ENCODE measurements at places on chromosomes 13 and 19.

GRCh38 chr19:35442091-35442490 is 6.0 kb upstream of the FFAR2 start:
- peaks cover 25% of the 10 kb centered on the region for H3K4me1 ChIP-seq
- no peak overlapping the region for H3K27ac ChIP-seq
- H3K27me3 ChIP-seq = peaks cover 11% of the 10 kb centered on the region
- DNase-seq = no peak
- no peak overlapping the region for H3K4me3 ChIP-seq

GRCh38 chr13:41054212-41054877 is 7.0 kb upstream of the WBP4 start:
- H3K27me3 ChIP-seq = no peaks in the 10 kb centered on the region
- peaks cover 71% of the 10 kb centered on the region for H3K4me1 ChIP-seq
- H3K36me3 ChIP-seq = peaks cover 3% of the 10 kb centered on the region

GRCh38 chr19:57905258-57905657 is 11.1 kb downstream of the ZNF417 start:
- H3K4me1 ChIP-seq = peaks cover 3% of the 10 kb centered on the region
- H3K27ac ChIP-seq = no peak overlapping the region
- H3K4me3 ChIP-seq = no peak overlapping the region
- H3K27me3 ChIP-seq = no peaks in the 10 kb centered on the region

- no peak overlapping the region for H3K4me3 ChIP-seq
- peaks cover 5% of the 10 kb centered on the region for H3K4me1 ChIP-seq
- no peak for DNase-seq
- H3K27ac ChIP-seq = no peak overlapping the region
- no peaks in the 10 kb centered on the region for H3K27me3 ChIP-seq
Measured at GRCh38 chr13:23450340-23451046, 17.0 kb upstream of the SACS start.

GRCh38 chr13:113917594-113918371 is 53.9 kb upstream of the GAS6 start:
- H3K27ac ChIP-seq = no peak overlapping the region
- DNase-seq = peak; percentile 17
- H3K36me3 ChIP-seq = no peaks in the 10 kb centered on the region
- peaks cover 6% of the 10 kb centered on the region for H3K4me1 ChIP-seq
- no peak overlapping the region for H3K4me3 ChIP-seq

GRCh38 chr13:48862572-48862971 is 113.1 kb upstream of the FNDC3A start:
- no peak overlapping the region for H3K4me3 ChIP-seq
- H3K27me3 ChIP-seq = no peaks in the 10 kb centered on the region
- H3K36me3 ChIP-seq = no peaks in the 10 kb centered on the region
- no peak for DNase-seq
- H3K4me1 ChIP-seq = peaks cover 25% of the 10 kb centered on the region

DNA sequence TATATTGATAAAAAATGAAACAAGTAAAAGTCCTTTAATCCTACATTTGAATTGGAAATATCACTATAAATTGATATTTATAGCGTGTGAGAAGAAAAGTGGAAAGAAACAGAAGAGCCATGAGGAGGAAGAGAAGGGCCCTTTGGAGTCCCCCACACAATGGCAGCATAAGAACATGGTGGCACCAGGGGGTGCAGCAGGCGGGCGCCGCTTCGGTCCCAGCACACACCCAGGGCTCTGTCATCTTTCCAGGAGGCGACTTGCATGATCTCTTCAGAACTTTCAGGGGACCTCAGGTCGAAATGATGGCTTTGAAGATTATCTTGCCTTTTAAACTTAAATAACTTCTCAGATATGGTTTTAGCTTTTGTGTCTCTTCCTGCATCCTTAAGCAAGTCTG is 91.8 kb downstream of the TUBGCP3 start:
- no peak for DNase-seq
- H3K27me3 ChIP-seq = no peaks in the 10 kb centered on the region
- H3K4me1 ChIP-seq = no peaks in the 10 kb centered on the region
- H3K4me3 ChIP-seq = no peak overlapping the region
- H3K36me3 ChIP-seq = peaks cover 67% of the 10 kb centered on the region
- H3K27ac ChIP-seq = no peak overlapping the region

DNA sequence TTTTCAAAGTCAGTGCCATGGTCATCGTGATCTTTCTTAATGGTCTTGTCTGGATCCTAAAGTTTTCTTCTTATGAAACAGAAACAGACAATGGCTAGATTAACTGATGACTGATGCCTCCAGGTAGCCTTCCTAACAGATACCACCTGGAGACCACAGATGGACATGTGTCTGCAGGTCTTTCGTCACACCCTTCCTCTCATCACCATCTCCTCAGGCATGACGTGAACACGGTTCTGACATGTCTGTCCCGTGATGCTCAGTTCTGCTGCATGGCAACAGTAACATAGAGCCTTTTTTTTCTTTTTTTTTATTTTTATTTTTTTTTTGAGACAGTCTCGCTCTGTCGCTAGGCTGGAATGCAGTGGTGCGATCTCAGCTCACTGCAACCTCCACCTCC is 13.1 kb upstream of the LAMP1 start:
- H3K27me3 ChIP-seq = peaks cover 22% of the 10 kb centered on the region
- H3K4me1 ChIP-seq = no peaks in the 10 kb centered on the region
- H3K27ac ChIP-seq = no peak overlapping the region

DNA sequence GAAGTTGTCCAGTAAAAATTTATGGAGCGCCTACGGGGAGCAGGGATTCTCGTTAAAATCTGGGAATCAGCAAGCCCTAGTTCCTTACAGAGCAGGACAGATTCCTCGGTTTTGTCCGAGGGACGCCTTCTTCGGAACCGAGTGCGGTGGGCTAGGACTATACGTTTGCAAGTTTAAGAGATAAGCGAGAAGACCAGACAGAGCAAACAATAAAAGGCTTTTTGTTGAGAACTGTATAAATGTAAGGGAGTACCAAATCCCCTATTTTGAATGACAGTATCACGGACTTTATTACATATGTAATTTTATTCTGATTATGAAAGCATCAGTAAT is 971 bp upstream of the ANKRD10 start:
- peak overlapping the region; percentile 95 for H3K27ac ChIP-seq
- H3K4me3 ChIP-seq = peak overlapping the region; percentile 89
- DNase-seq = no peak
- peaks cover 3% of the 10 kb centered on the region for H3K27me3 ChIP-seq

GRCh38 chr19:50513746-50514345 is at the start of gene ASPDH:
Gene ASPDH, minus strand, starts transcription at chr19:50513913. Its CDS starts 90 bp downstream, at chr19:50513823.
- DNase-seq = no peak
- H3K27me3 ChIP-seq = peaks cover 20% of the 10 kb centered on the region
- H3K4me3 ChIP-seq = no peak within 1 kb of the TSS
- peaks cover 9% of the 10 kb centered on the region for H3K36me3 ChIP-seq
- peaks cover 16% of the 10 kb centered on the region for H3K4me1 ChIP-seq

DNA sequence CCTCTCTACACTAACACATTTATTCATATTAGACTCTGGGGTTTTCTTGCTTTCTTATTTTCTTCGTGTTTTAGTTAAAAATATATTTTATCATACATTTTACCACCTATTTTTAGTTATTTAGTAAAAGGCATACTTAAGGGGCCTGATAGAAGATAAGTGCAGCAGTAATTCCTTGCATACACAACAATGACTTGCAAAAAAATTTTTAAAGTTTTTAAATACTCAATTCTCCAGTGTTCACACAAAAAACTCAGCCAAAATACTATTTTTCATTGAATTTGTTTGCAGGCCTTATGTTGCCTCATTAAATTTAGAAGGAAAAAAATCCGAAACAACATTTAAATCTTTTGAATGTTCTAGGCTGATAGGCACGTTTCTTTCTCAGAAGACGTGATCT is 2431.7 kb downstream of the PCDH9 start:
- H3K4me3 ChIP-seq = no peak overlapping the region
- H3K4me1 ChIP-seq = no peaks in the 10 kb centered on the region
- H3K36me3 ChIP-seq = no peaks in the 10 kb centered on the region

- no peak for DNase-seq
- H3K4me1 ChIP-seq = no peaks in the 10 kb centered on the region
- H3K27me3 ChIP-seq = peaks cover 6% of the 10 kb centered on the region
- H3K36me3 ChIP-seq = no peaks in the 10 kb centered on the region
- no peak overlapping the region for H3K4me3 ChIP-seq
Measured at GRCh38 chr13:38970380-38971051, 20.1 kb downstream of the STOML3 start.

DNA sequence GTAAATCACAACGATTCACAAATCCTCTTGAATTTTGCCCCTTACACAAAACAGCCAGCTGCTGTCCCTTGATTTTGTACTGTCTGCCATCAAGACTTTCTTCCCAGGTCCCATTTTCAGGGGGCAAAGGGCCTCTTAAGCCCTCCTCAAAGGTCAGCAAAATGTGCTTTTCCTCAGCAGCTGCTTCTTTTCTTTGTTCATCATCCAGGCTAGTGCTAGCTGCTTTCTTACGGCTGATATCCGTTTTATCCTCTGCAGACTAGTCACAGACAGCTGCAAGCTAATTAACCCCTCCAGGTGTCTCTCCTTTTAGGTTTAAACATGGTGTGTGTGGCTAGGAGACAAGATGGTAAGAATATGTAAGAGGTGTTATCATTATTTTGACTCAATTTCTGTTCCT is 90.9 kb downstream of the NALCN start:
- no peak for DNase-seq
- no peaks in the 10 kb centered on the region for H3K27me3 ChIP-seq
- H3K27ac ChIP-seq = no peak overlapping the region
- H3K4me1 ChIP-seq = no peaks in the 10 kb centered on the region
- no peak overlapping the region for H3K4me3 ChIP-seq
- H3K36me3 ChIP-seq = no peaks in the 10 kb centered on the region

GRCh38 chr19:29267701-29268100 is 54.8 kb upstream of the UQCRFS1 start:
- DNase-seq = no peak
- H3K4me3 ChIP-seq = no peak overlapping the region
- no peak overlapping the region for H3K27ac ChIP-seq
- H3K27me3 ChIP-seq = peaks cover 50% of the 10 kb centered on the region
- H3K4me1 ChIP-seq = peaks cover 1% of the 10 kb centered on the region

- H3K4me3 ChIP-seq = no peak overlapping the region
- no peaks in the 10 kb centered on the region for H3K27me3 ChIP-seq
- H3K27ac ChIP-seq = peak overlapping the region; percentile 6
- peaks cover 82% of the 10 kb centered on the region for H3K36me3 ChIP-seq
- no peak for DNase-seq
- peaks cover 16% of the 10 kb centered on the region for H3K4me1 ChIP-seq
Measured at GRCh38 chr13:27086599-27087265, 84.9 kb downstream of the USP12 start.

DNA sequence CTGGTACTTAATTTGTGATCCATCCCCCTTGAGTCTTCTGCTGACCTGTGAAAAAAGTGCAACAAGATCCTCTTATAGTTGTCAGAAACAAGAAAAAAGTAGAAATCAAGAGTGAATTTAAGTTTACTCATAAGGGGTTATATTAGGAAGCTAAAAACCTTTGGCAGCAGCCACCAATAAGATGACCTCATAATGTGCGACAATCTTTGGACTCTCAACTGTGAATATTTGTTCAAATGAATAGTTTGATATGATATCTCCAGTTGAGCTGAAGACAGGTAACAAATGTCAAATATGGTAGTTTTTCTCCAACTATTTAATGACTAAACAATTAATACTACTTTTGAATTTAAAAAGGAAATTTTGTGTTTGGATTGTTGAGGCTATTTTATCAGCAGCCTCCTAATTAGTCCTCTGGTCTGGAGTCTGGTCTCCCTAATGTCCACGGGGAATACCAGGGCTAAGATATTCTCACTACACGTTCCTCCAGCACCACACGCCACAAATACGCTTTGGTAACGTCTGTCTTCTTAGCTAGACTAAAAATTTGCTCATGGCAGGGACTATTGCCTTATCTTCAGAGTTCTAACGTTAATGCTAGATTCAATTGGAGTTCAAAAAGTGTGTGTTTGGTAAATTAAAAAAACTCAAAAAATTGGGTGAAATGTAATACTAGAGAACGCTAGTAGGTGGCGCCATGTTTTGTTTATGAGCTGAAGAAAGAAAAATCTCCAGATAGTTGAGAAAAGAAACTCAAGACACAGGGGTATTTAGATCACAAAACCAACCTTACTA is 51.0 kb upstream of the PDX1 start:
- no peaks in the 10 kb centered on the region for H3K36me3 ChIP-seq
- DNase-seq = no peak
- H3K27me3 ChIP-seq = peaks cover 40% of the 10 kb centered on the region
- no peak overlapping the region for H3K4me3 ChIP-seq
- no peak overlapping the region for H3K27ac ChIP-seq

GRCh38 chr13:23861310-23861709 is 27.9 kb downstream of the MIPEP start:
- no peak overlapping the region for H3K4me3 ChIP-seq
- peaks cover 43% of the 10 kb centered on the region for H3K36me3 ChIP-seq
- peaks cover 4% of the 10 kb centered on the region for H3K4me1 ChIP-seq
- no peaks in the 10 kb centered on the region for H3K27me3 ChIP-seq
- H3K27ac ChIP-seq = no peak overlapping the region

DNA sequence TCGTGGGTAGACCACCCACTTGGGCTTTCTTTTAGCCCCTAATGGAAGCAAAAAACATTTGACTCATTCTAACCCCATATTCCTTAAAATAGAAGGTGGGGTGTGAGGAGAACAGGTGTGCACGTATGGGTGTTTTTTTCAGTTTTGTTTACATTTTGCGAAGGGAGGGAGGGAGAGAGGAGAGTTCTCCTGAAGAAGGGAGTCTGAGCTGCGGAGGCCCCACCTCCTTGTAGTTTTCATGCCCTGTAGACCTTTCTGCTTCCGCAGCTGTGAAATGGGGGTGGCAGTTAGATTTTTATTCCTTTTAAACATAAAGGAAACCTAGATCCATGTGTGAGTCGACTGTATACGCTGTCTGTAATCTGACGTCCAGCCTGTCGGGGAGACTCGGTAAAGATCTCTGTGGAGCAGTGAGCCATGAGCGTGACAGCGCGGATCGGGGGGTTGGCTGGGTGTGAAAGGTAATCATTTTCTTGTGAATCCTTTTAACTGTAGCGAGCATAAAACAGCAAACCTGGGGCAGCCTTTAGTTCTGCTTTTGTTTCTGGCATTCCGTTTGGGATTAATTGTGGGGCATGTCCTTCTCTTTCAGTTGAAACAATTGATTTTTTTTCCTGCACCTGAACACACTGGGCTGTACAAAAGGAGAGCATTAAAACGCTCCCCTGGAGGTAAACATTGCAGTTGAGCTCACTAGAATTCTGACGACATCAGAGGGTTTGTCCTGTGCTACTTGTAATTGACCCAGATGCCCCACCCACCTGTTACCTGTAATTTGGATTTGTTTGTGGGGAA is 2.3 kb downstream of the UPF1 start:
- H3K36me3 ChIP-seq = peaks cover 64% of the 10 kb centered on the region
- peak overlapping the region; percentile 82 for H3K27ac ChIP-seq
- H3K4me1 ChIP-seq = peaks cover 62% of the 10 kb centered on the region
- peak overlapping the region; percentile 94 for H3K4me3 ChIP-seq
- no peak for DNase-seq
- H3K27me3 ChIP-seq = no peaks in the 10 kb centered on the region

Data from activated T-cell treated with anti-CD3 and anti-CD28 coated beads, Interleukin-2, amount 50 U/mL, for 24 hours (primary cell).